ENCODE measurements at places on chromosomes 11 and 22.
A peak's percentile ranks its signal among the peaks of the same experiment; 100 is the strongest.

DNA sequence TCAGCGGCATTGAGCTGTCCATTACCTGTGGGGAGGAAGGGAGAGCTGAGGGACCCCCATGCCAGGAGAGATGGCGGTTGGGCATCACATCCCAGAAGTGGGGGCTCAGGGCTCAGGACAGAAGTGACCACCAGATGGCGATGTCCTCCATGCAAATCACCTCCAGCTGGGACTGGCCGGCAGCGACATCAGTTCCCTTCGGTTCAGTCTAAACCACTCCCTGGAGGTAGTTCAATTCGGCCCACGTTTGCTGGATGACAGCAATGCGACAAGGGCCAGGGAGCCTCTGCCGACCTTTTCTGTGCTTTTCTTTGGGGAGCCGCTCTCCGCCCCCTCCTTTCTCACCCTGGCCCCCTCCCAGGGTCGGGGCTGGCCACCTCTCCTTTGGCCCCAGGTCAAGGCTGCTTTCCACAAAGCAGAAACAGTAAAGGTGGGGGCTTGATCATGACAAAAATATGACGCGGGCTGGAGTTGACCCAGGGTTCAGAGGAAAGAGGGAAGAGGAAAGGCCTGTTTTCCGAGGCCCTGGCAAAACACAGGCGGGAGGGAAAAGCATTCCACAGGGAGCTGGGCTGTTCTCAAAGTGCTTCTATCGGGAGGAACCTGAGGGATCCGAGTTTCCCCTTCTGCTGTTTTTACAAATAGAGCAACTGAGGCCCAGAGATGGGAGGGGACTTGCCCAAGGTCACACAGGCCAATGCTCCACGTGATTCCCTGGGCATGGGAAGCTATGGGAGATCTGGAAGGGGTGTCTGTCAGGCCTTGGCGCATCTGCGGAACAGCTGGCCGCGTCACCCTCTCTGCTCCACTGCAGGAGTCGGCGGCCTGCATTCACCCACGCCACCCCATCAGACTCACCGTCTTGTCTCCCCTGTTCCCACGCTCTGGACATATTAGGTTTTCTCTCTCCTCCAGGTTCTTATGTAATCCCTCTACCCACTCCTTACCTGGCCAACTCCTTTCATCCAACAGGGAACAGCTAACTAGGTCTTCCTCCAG, 54.7 kb downstream of the FBXO7 start:
- DNase-seq = peak; percentile 81

- no peak for DNase-seq
Observed at GRCh38 chr11:107713009-107713408, 1.2 kb upstream of the SLN start.

DNA sequence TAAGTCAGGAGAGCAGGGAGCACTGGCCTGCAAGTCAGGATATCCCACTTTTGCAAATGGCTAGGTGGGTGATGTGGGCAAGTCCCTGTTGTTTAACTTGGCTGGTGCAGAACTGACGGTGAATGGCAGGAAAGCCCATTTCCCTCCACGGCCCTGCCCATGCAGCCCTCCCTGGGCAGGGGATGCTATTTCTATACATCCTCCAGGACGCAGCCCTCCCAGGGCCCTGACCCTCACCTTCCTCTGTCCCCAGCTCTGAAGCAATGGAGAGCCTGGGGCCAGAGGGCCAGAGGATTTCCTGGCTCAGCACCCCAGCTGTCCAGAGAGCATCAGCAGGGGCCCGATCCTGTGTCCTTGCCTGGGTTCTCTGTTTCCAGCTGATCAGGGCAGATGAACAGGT, 91.3 kb downstream of the TSPAN18 start:
- no peak for DNase-seq

- no peak for DNase-seq
Observed at GRCh38 chr22:23383491-23384361, 196.4 kb downstream of the IGLL1 start.

DNA sequence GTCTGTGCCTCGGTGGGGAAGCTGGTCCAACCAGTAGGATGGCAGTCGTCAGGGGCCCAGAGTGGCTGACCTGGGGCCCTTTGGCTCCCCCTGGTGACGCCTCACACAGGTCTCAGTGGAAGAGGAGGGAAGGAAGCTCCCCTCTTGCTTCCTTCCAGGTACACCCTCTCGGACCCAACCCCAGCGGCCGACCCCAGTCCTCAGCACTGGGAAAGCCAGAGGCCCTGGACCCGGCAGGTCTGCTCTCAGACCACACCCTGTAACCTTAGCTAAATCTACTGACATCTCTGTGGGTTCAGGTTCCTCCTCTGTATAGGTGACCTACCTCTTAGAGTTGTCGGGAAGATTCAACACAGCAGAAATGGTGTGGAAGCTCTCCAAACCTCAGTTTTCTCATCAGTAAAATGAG, 3.4 kb upstream of the SCUBE1 start:
- no peak for DNase-seq

GRCh38 chr22:33986167-33986771, 66.0 kb upstream of the LARGE1 start:
- DNase-seq = no peak

GRCh38 chr11:130157101-130157500, 2.5 kb upstream of the ST14 start:
- no peak for DNase-seq

DNA sequence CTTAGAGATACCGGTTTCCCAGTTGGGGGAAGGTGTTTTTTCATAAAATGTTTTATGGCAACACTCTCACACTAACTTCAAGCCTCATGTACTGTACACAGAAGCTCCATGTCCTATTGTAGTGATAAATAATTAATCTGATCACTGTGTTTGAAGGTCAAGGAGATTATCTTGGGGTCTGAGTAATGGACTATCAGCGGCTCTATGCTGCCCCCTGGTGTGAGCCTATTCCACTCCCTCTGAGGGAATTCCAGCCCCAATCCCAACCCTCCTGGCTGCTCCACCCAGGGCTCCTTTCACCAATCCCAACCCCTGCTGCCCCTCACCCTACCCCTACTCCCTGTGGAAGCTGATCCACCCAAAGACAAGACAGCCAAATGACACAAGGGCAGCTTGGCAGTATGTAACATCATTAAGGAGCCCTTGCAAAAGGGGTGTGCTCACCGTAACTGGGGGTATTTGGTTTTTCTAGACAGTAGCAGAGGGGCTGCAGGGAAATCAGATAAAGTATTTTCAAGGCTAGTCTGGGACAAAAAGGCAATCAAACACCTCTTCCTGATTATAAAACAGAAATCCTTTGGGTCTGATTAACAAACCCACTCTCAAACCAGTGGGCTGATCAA, 22.3 kb downstream of the HPS4 start:
- peak; percentile 43 for DNase-seq

DNA sequence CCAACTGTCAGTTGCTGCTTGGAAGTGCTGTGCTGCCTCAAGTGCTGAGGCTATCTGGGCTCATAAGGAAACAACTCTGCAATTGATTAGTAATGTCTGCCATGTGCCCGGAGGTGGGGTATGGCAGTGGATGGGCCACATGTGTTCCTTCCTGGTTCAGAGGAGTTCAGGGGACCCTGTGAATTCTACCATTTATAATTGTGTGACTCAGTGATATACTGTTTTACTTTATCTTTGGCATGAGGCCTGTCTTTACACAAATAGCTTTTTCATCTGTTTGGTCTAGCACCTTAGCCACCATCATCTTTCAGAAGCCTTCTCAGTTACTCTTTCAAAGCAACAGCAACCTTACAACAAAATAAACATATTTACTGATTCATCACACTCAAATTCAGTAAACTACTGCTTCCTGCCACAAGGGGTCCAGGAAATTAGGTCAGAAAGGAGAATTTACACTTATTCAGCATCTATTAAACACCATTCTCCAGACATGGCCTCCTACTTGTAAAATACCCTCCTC, 20.9 kb downstream of the DKK3 start:
- DNase-seq = no peak

Data from left kidney (tissue), 8 donors.